Kidney epithelial cell (primary cell): ENCODE measurements at places on chromosomes 12 and 14. TPM values are rescaled to one million over a fixed set of nuclear protein-coding genes. Genes with fewer than 3 reads are reported as not detected.
A peak's percentile ranks its signal among the peaks of the same experiment; 100 is the strongest.

The KLHDC1 gene
- 0.54 and 1.9 TPM in 2 replicates for total RNA-seq

The MGAT4C gene
- not detected in 2 replicates for total RNA-seq

- DNase-seq = no peak
These were observed 19.6 kb upstream of the CSRP2 start for GRCh38 chr12:76898442-76898841.

DNA sequence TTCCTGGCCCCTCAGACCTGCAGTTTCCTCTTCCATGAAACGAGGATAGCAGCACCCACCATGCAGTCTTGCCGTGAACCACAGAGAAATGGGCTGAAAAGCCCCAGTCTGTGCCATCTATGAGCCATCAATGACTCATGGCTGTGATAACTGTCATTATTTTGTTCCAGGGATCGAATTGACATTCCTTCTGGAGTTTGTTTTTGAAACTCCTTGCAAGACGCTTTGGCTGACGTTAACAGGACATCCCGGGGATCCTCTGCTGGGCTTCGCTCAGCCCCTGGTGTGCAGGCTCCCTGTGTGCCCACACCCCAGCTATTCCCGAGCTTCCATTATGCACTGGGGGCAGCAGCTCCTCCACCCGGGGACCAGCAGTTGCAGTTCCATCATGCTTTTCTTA is 33.8 kb downstream of the MMAB start:
- no peak for DNase-seq

- no peak for DNase-seq
These were observed 703 bp downstream of the NOVA1 start for GRCh38 chr14:26597071-26597588.

DNA sequence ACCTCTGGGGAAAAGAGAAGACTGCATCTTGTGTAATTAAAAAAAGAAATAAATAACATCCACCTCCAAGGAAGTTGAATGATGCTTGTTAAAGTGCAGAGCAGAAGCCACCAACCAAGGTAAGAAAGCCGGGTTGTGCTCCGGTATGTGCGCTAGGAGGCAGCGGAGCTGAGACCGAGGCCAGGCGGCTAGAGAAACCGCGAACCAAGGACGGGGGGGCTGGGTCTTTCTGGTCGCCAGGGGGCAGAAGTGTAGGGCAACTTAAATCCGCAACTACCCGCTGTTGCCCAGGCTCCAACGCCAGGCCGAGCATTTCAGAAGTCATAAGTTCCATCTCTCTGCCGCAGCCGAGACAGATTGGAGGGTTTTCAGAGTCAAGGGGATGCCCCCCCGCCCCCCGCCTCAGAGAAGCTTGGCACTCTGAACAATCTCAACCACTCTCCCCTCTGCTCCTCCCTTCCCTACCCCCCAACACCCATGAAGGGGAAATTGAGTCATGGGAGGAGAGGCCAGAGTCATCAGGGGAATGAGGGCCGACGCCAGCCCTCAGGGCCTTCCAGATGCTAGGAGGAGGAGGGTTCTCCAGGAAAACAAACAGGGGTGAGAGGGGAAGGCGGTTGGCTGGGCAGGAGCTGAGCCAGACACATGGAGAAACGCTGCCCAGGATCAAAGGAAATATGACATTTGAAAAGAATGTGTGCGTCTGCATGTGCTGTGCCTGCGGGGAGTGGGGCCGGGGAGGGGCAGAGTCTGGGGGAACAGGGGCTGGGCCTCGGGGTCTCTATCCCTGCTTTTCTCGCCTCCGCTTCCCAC is 2.2 kb upstream of the NFATC4 start:
- DNase-seq = peak; percentile 69

DNA sequence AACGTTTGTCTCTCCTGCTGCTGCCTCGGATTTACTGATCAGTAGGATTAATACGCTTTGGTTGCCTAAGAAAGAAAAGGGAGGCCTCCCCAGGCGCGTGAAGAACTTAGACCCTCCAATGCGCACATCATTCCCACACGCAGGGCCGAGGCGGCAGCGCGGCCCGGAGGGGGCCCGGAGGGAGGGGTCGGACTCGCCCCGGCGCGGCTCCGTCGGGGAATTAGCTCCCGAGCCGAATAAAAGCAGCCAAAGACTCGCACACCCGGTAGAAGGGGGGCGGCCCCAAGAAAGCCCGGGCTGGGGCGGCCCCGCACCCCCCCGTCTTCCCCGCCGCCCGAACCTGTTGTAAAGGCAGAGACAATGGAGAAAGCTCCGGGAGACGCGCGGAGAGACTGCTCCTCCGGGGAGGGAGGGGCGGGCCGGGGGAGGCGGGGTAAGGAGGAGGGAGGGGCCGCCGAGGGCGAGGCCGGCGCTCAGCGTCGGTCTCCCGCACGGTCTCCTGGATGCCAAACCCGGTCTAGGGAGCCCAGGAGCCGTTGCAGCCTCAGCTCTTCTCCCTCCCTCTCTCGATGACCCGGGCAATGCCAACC is at the start of gene NELL2:
TSS of gene NELL2 (minus strand) at position 362 of the 590 bp plus-strand sequence. CDS start 446 bp downstream, outside the sequence.
- DNase-seq = no peak

DNA sequence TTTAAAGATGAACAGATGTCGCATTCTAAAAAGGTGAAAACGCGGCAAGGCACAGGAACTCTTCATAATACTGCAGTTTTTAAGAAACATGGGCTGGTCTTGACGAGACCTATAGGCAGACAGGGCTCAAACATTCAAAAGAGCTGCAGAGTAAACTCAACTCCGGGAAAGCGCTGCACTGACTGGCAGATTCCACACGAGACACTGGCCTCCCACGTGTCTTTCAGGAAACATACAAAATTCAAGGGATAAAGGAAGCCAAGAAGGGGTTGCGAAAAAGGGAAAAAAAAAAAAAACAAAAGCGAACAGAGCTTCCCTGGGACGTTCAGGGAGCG is 614 bp upstream of the ARF6 start:
- DNase-seq = no peak

DNA sequence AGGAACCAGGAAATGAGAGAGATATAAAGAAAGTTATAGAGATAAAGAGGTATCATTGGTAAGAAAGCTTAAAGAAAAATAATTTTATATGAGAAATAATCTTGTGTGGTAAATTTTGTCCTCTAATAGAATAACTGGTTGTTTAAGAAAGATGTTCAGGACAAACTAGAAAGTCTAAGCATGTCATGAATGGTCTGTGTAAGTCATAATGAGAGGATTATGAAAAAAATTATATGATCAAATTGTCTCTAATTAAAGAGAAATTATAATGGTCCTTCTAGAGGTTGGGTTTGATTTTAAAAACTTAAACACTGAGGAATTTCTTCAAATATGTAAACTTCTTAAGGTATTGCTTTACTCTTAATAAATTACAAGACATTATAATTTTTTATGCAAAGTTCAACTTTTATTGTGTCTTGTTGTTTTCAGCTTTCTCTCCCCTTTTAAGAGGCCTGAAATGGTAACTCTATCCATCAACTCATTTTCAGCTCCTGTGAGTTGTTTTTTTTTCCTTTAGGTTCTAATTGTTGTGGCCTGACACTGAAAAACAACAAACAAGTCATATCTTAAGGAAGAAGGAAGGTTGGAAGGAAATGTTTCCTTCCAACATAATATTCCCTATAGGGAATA is 88.2 kb upstream of the CNOT2 start:
- no peak for DNase-seq

- DNase-seq = peak; percentile 38
These were observed 28.5 kb downstream of the CDKN1B start for GRCh38 chr12:12745576-12746211.

DNA sequence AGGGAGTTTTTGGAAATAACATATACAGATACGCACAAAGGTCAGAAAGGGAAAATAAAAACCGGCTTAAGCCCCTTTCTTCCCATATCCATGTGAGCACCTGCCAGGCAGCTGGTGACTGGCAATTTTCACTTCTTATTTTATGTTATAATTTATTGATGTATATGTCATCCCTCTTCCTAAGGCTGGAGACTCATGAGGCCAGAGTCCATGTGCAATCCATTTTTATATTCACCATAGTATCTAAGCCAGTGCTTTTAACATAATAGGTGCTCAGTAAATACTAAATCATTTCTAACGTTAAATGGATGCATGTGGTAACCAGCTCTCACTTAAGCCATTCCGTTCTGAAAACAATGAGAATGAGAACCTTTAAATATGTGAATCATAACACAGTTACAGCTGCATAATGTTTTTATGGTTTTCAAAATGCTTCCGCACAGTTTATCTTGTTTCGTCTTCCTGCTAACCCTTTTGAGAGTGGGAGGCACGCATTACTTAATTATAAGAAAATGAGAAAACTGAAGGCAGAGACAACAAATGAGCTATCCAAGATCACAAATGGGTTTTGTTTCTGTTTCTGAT is 178.3 kb downstream of the CACNA1C start:
- DNase-seq = no peak

- DNase-seq = no peak
These were observed 22.4 kb downstream of the MAPK1IP1L start for GRCh38 chr14:55073856-55074255.

DNA sequence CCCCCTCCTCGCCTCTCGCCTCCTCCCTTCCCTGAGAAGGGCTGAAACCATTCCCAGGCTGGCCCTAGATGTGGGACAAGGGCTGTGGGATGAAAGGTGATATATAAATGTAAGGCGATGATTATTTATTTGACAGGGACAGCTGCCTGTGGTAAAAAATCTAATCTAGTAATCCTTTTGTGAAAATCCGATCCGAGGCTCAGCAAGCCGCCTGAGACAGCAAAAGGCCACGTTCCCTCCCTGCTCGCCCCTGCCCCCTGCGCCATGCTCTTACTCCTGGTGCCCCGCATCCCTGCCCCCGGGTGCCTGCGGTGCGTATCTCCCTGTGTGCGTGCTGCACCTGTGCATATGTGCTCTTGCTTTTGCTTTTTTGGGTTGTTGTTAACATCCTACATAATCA is 65.2 kb downstream of the TSPAN9 start:
- no peak for DNase-seq

DNA sequence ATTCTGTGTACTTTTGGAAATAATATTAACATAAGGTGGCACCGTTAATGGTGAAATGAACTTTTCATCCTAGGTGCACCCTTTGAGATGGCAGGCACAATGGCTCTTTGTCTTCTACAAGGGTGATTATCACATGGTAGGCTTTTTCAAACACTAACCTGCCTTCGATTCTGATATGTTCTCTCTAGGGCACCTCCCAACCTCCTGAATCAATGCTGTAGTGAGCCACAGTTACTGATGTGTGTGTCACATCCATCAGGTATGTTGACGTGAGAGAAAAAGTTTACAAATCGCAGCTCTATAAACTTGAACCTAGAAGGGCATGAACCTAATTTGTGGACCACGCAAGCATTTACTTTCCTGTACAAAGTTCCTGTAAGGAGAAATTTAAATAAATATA is 25.4 kb downstream of the PDE3A start:
- no peak for DNase-seq

GRCh38 chr14:77738559-77739250 is 22.3 kb downstream of the SNW1 start:
- DNase-seq = no peak

GRCh38 chr12:77995436-77996167 is 164.9 kb downstream of the NAV3 start:
- DNase-seq = peak; percentile 77

GRCh38 chr12:46764005-46764404 is 61.8 kb downstream of the SLC38A4 start:
- no peak for DNase-seq

DNA sequence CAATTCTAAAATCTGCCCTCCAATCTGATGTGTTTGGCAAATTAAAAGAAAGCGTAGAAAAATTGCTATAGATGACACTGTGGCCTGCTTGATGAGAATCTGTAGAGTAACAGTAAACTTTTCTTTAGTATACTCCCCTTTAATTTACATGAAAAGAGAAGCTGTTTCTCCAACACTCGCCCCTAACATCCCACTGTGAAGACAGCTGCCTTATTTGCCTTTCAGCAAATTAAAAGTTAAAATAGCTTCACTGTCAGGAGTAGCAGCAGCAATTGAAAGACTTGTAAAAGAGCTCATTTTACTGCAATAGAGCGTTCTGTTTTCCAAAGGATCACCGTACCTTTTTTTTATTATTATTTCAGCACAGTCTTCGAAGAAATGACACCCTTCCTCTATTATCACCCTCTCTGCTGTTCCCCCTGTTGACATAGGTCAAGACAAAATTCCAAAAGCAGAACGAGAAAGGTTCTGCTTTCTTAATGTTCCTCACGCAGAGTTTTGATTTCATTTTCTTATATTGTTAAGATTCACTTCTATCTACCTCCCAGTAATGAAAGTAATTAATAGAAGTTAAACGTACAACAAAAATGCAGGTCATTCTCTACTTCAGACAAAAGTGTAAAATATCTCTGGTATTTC is 153.5 kb upstream of the USP15 start:
- DNase-seq = no peak

DNA sequence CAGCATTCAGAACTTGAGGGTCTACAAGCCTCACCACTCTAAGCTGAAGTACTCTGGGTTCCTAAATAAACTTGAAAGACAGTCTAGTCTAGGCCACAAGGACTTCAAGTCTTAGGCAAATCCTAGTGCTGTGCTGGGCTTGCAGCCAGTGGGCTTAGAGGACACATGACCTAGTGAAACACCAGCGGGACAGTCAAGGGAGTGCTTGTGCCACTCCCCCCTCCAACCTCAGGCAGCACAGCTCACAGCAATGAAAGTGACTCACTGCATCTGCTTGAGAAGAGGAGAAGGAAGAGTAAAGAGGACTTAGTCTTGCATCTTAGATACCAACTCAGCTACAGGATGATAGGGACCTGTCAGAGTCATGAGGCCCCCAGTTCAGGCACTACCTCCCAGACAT is 438.1 kb downstream of the IPO8 start:
- DNase-seq = no peak

- no peak for DNase-seq
These were observed 847.8 kb downstream of the RPS29 start for GRCh38 chr14:48738186-48738925.

DNA sequence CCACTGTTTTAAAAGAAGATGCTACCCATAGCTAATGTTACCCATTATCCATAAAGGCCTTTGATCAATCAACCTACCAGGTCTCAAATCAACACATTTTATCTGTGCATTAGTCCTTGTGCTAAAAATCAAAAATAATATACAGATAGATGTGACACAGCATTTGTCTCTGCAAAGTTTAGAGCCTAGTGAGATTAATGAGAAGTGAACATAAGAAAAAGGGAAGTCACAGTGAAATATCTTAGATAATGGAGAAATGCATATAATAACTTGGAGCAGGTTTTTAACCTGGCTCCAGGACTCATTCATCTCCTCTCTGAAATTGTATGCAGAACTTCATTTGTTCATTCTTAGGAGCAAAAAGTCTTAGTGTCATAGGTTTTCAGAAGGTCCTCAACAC is 7.2 kb downstream of the PDE3A start:
- DNase-seq = no peak

DNA sequence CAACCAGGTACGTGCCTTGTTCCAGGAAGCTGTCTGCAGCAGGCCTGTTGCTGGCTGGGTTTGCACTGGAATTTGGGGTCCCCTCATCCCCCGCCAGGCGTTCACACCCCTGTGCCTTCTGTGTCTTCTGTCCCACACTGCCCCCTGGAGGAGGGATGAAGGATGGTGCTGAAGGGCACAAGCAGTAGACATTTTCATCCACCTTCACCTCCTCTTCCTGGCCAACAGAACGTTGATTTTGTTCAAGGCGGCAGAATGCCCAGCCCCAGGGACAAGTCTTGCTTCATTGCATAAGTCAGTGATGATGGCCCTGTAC is 122.1 kb downstream of the CALM1 start:
- no peak for DNase-seq
